ENCODE measurements at places on chromosomes 2 and 18.

DNA sequence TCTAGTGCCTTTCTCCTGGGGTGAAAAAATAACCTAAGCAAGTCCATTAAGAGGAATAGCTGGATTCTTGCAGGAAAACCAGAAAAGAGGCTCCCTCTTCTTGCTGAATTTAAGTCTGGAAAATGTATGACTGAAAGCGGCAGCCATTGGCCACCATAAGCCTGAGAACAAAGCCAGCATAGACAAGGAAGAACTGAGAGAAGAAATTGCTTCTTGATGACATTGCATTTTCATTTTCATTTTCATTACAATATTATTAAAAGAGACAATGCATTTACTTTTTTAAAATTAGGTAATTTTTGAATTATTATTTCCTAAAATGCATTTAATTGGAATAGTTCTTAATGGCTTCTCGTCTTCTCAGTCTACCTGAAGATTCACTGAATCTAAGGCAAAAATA lies 1157.5 kb upstream of the ZEB2 start:
- no peak for DNase-seq

- no peak for DNase-seq
Measured at GRCh38 chr2:88683160-88684021, 8.1 kb upstream of the RPIA start.

GRCh38 chr18:73482901-73483300 lies 615.1 kb upstream of the NETO1 start:
- no peak for DNase-seq

- DNase-seq: peak; percentile 44
Measured at GRCh38 chr2:20135631-20136050, 84.2 kb upstream of the LAPTM4A start.

GRCh38 chr2:76567478-76567877 lies 856.8 kb upstream of the GCFC2 start:
- no peak for DNase-seq

GRCh38 chr2:23658466-23658942 lies 268.4 kb downstream of the ATAD2B start:
- DNase-seq: no peak

DNA sequence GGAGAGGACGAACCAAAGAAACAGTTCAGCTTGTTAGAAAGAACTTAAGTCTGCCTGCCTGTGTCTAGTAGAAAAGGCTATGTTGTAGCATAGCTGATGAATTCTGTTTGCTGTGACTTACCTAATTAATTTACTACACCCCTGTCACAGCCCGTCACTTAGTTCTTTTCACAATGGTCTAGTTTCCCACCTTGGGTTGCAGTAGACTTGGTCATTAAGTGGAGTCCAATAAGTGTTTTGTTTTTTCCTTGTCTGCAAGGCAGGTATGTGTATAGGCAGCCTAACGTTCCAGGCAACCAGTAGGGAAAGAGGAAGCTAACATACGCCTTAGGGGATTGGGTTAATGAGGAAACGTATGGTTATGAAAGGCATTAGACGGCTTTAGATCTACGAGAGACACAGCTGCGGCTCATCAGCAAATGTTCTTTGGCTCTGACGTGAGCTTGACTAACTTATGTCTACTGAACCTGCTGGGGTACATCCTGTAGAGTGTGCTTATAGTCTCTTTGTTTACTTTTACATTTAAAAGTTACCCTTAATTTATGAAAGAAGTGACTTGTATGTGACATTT lies 180.1 kb downstream of the PRPF40A start:
- DNase-seq: no peak

DNA sequence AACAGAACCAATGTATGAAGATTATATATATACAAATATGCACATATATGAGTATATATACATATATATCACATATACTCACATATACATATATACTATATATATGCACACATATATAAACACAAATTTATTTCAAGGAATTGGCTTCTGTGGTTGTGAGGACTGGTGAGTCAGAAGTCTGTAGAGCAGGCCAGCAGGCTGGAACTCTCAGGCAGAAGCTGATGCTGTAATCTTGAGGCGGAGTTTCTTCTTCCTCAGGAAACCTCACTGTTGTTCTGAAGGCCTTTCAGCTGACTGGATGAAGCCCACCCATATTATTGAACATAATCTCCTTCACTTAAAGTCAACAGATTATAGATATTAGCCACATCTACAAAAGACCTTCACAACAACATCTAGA lies 143.9 kb upstream of the CREB1 start:
- no peak for DNase-seq

- no peak for DNase-seq
Measured at GRCh38 chr2:242046206-242046826, 176.8 kb downstream of the RTP5 start.

- peak; percentile 83 for DNase-seq
Measured at GRCh38 chr2:86105252-86105968, at the start of gene POLR1A. Gene POLR1A, minus strand, starts transcription at chr2:86105886. Its CDS starts 110 bp downstream, at chr2:86105776.

GRCh38 chr2:1400943-1401735 lies 12.1 kb upstream of the TPO start:
- DNase-seq: no peak

GRCh38 chr2:12251749-12252148 lies 465.0 kb upstream of the TRIB2 start:
- no peak for DNase-seq

DNA sequence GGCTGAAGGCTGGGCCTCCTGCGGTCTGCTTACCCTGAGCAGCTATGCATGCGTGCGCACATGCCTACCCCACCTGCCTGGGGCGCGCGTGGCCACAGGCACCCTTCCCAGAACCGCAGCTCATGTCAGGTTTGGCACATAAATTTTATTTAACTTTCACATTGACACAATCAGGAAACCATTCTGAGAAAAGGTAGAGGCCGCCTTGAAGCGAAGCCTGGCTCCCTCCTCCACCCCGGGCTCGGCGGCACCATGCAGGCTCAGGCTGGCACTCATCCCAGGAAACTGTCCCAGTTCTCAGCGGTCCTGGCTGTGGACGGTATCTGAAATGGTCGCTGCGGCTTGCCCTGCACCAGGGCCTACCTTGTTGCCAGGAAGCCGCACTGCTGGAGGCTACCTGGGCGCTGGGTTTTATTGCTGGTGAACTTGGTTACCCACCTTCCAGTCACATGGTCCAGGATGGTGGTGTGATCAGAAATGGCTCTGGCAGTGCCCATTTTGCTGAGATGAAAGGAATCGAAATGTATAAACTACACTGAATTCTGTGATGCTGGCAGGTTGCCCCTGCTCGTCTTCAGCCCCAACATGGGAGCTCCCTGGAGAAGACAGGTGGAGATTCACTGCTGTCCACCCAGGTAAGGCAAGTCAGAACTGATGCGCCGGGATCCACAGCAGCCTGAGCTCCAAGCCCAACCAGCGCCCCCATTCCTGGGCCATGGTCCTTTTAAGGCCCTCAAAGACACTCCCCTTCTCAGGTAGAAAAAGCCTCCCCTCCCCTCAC lies 25.5 kb downstream of the CHST10 start:
- DNase-seq: no peak

GRCh38 chr2:65367524-65367923 lies 64.9 kb downstream of the SPRED2 start:
- no peak for DNase-seq

DNA sequence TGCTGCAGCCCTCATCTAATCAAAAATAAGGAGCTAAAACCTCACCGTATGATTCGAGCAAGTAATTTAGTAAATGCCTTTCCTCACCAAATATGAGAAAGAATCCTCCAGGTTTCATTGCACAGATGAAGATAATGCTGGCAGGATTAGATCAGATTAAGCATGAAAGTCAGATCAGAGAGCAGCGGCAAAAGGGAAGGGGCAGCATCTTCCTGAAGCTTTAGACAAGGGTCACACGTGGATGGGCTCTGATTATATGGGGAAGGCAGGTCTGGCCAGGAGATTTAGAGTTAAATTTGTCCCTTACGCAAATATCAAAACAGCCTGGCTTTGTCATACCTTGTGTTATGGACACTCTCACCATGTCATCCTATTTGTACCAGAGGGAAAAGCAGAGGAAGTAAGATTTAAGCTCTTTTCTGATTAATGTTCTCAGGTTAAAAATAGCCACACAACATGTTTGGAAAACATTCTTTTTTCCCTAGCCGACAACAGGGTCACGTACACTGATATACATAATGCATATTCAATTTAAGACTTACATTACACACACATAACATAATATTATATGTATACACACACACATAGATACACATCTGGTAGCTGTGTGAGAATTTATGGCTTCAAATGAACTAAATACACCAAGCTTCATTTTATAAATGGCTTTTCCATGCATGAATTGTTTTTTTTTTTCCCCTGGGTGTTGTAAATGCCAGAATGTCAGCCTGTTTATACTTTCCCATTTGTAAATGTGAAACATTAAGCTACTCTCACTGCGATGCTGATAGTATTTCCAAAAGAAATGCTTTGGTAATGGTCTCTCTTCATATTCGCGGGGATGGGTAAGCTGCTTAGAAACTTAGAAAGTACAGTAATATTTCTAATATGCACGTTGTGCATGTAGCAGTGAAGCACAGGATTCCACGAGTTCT lies 196.3 kb upstream of the SIX3 start:
- no peak for DNase-seq

DNA sequence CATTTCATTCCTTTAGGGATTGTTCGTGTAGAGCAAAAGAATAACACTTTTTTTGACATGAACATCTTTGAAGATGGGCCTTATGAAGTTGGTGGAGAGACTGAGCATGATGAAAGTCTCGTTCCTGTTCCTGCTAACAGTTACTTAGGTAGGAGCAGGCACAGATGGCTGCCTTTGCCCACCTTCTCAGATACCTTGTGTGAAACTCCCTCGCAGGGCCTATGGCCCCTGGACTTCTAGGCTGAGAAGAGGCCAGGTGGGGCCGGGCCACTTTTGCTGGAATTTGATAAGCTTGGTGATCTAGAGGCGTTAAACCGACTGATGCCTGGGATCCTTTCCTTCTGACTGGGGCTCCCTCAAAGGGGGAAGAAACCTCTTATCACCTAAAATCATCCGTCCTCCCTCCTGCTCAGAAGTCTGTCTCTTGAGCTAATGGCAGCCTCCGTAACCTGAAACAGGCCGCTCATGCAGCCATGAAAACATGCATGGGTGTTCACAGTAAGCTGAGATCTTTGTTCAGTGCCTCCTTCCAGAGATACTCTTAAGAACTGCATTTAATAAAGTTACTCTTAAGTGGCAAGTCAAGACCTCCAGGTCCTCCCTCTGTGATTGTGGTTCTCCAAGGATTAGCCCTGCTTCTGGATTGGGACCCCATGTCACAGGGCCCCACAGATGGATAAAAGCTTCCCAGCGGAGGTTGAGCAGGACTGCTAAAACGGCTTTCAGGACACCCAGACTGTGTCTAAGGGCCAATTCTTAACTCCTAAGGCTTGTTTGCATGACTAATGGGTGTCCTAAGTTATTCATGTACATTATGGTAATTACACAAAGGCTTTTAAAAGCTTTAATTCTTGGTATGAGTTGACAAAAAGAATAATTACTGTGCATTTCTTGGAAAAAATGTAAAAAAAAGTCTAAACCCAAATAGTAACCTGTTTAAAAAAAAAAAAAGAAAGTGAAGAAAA lies 43.9 kb downstream of the ITGA6 start:
- DNase-seq: no peak

DNA sequence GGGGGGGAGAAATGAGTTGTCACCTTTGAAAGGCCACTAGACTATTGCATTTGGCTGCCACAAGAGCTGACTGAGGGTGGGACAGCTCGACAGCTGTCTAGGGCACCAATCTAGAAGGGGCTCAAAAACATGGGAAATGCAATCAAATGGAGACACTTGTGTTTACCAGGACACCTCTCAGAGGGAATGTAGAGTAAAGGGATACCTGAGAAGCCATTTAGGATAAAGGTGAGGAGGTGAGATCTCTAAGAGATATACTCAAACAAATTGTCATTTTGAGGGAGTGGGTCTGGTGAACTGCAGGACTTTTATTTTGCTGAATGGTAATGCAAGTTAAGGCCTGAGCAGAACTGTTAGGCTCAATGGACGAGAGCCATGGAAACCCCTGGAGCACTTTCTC lies 159.8 kb downstream of the DDX1 start:
- DNase-seq: no peak

DNA sequence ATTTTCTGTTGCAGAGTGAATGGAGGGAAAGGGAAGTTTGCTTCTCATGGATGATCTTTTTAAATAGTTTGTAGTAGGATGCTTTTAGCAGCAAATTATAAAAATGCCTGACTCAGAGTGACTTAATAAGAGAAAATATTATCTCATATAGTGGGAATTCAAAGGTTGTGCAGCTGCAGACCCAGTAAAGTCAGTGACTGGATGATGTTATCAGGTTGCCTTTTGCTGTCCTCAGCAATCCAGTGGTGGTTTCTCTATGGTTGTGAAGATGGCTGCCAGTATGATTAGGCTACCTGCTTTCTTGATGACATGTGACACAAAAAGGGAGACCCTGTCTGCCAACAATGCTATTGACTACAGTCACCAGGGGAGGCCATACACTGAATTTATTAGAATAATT lies 184.8 kb downstream of the DIS3L2 start:
- no peak for DNase-seq

- DNase-seq: no peak
Measured at GRCh38 chr18:31880186-31880898, 62.6 kb downstream of the TRAPPC8 start.

DNA sequence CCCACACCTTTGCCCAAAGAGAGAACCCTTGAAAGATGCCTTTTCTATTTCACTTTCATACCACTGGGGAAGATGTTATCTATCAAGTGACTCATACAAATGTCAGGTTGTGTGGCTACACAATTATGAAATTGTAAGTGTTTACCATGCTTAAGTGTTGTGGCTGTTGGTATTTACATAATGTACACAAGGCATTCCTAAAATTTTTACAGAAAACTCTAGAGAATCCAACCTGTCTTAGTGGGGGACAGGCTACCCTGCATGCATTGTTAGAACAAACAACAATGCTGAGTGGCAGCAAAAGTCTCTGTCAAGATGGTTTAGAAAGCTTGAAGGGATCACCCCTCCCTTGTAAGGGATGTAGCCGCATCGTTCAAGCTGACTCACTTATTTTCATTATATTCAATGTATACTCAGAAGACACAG lies 5.5 kb upstream of the MGAT4A start:
- DNase-seq: no peak

DNA sequence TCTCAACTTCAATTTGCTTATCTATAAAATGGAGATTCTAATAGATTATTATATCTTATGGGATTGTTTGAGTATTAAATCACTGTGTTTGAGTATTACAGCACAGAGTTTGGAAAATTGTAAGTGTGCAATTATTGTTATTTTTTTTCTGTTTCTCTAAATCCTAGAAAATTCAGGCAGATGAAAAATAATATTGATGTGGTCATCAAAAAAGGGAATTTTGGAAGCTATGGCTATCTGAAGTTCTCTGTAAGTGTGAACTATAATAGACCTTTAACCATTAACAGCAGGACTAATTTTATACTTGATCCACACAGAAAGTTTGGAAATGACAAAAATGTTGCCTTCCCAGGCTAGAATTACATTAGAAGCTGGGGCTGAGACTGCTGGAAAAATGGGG lies 393.2 kb downstream of the SUCLG1 start:
- DNase-seq: no peak

GRCh38 chr2:150259746-150260145 lies 227.7 kb downstream of the RND3 start:
- no peak for DNase-seq

DNA sequence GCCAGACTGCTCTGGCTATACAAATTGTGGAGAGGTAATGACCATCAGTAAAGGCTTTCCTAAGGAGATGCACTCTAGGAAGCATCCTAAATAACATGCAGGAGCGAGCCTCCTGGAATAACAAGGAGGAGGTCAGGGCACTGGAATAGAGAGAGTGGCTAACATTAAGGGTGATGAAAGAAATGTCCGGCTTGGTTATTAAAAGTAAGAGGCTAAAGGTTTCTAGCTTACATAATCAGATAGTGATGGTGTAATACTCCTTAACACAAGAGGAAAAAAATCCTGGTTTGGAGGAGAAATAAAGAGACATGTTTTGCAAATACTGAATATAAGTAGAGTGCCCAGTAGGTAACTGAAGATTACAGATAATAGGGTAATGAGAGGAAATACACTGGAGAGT lies 365.7 kb downstream of the ZEB2 start:
- DNase-seq: no peak
